Left renal pelvis (tissue), 4 donors: ENCODE measurements at places on chromosomes 6 and 20. TPM values are rescaled to one million over a fixed set of nuclear protein-coding genes. Genes with fewer than 3 reads are reported as not detected.

DNA sequence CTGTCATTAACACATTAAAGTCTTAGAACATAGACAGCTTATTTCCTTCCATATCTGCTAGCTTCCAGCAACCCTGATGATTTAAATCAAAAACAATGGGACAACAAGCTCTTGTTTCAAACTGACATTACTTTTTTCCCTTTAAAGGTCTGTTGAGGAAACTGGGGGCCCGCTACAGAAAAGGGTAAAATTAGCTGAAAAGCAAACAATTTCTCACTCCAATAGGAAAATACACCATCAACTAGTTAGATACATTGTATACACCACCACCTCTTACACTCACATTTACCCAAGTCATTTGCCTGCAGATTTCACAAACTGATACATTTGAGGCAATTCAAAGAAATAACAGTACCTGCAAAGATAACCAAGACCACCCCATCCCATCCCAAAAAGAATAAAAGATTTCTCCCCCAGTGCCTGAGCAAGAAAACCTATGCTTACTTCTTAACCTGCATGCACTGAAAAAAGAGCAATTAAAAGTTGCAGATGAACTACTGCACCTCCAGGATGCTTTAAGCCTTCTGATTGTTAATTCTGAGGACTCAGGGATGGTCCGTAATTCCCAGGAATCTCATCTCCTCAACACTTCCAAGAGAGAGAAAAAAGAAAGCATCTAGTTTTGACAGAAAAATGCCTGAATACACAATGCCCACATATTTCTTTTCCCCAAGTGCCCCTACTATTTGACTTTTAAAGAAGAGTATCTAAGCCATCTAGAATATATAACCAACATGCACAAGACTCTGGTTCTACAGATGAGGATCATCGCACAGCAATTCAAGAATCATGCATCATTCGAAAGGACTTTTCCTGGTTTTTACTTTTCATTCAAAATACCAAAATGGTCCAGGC lies 5.6 kb downstream of the ZMYND8 start:
- DNase-seq = no peak

EEF1A1 gene
- polyA plus RNA-seq = 22,410 TPM

DNA sequence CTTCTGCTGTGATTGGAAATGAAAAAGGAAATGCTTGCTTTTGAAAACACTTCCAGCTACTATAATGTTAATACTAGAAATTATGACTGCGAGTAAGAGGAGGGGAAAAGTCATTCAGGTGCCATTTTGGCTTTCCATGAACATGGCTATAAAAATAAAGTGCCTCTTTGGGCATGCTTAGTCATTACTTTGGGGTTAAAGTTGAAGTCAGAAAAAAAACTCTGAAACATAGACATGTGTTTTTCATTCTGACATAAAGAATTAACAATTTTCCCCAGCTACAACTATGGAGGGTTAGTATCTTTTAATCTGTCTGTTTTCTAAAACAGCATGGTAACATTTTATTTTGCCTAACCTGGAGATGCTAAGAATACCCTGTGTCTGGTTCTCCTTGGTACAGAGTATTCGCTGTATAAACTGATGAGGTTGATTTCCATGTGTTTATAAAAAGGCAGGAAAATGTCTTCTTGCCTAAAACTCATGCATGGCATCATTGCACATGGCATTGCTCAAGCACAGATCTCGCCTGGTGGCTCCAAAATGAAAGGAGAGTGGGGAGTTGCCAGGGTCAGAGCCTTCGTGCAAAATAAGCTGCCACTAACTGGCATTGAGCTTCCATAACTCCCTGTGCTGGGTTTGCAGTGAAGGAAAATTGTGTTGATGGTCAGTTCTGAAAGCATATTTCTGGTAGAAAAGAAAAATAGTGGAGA lies 188.9 kb downstream of the KCNQ5 start:
- DNase-seq = no peak

HLA-B gene
- polyA plus RNA-seq = 105 TPM

KIAA1755 gene
- polyA plus RNA-seq = 3.8 TPM

C4A gene
- polyA plus RNA-seq = 8.6 TPM

DNA sequence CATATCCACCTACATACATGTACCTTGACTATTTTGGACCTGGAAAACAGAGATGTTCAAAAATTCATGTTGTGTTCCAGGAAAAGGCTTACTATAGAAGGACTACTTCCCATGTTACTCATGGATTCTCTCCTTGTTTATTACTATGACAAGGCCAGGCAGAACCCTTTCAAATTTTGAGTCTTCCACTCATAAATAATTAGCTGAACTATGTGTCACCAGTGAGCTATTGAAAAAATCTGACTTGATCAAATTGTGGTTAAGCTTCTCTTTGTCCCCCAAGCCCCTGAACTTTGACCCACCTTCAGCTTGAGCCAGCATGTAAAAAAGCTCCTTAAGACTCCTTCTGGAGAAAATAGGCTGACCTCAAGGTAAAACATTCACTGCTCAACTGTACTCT lies 1142.8 kb upstream of the EYS start:
- no peak for DNase-seq

MAP3K5 gene
- polyA plus RNA-seq = 7.9 TPM

- no peak for DNase-seq
These were observed 250.0 kb downstream of the HIVEP2 start for GRCh38 chr6:142695016-142695415.

- DNase-seq = no peak
These were observed 305.5 kb downstream of the QKI start for GRCh38 chr6:163720005-163720404.

GRCh38 chr6:41672816-41673703 lies 34.8 kb downstream of the MDFI start:
- DNase-seq = no peak

- no peak for DNase-seq
These were observed 197.4 kb upstream of the POU3F2 start for GRCh38 chr6:98636941-98637340.

- no peak for DNase-seq
These were observed 31.5 kb upstream of the TBC1D32 start for GRCh38 chr6:121365536-121366521.

GRCh38 chr20:59866338-59866737 lies 67.1 kb downstream of the SYCP2 start:
- DNase-seq = no peak

DNA sequence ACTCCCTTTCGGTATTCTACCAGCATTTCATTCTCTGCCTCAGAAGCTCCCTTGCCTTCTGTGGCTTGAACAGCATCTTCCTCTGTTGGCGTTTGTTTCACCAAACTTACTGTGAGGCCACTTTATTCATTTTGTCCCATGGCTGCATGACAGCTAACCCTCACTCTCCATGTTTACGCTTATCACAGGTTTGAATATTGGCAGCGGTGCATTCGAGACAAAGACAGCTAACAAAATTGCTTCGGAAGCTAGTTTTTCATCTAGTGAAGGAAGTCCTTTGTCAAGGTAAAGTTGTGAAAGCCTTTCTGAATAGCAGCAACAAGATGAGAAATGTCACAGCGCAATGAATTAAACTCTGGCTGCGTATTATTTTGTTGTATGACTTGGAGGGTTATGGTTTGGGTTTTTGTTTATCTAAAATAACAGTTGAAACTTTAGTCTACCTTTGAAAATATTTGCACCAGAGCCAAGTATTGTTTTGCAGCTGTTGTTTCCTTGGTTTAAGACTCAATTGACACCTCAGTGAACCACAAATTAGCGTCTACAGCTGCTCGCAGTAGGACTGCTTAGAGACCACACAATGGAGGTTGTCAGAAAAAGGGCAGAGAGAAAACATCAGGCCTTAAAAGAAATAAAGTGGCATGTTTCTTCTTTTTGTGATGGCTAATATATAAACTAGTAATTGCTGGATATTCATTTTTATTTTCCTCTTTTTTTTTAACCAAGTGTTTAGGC lies 70.4 kb upstream of the XRN2 start:
- no peak for DNase-seq

DNA sequence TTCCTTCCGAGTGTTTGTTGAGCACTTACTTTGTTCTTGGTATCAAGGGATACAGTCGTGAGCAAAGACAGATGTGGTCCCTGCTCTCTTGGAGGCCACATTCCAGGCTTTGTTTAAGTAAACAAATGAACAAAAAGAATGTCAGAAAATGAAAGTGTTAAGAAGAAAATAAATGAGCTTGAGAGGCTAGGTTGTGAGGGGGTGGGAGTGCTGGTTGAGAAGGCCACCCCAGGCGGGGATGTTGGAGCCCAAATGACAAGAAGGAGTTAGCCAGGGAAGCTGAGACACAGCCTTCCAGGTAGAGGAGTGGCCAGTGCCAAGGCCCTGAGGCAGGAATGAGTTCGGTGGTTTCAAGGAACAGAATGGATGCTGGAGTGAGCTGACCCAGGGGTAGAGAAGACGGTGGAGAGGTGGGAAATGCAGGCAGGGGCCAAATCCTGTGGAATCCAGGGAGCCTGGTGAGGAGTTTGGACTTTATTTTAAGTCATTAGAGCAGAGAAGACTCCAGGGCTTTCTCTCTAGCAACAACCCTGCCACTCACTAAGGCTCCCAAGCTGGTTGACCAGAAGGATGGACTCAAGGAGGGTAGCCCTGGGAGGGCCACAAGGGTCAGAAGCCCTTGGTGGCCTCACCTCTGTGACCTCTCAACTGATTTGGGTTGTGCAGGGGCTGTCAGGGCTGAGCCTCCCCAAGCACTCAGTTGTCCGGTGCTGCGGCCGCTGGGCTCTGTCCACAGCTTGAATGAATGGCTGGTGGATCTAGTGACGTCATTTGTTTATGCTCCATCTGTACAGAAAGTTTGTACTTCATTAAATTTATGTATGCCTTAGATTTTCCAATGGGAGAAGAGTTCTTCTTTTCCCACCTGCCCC lies 66.0 kb upstream of the STX16 start:
- DNase-seq = no peak

DNA sequence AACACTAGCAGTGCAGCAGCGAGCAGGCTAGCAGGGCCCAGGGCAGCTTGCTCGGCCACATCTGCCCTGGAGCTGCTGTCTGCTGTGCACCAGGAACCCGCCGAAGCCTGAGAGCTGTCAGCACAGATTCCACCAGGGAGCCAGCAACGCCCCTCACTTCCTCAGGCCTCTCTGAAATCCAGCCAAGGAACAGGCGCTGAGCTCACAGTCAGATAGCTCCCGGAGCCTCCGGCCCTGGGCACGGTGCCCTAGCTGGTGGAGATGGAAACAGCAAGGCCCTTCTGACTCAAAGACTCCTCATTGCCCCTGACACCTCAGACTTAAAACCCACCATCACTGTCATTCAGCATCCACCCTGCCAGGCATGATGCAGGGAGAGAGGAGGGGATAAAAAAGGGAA lies 839.4 kb downstream of the MAFB start:
- DNase-seq = no peak

KCNK5 gene
- 11.5 TPM for polyA plus RNA-seq

DNA sequence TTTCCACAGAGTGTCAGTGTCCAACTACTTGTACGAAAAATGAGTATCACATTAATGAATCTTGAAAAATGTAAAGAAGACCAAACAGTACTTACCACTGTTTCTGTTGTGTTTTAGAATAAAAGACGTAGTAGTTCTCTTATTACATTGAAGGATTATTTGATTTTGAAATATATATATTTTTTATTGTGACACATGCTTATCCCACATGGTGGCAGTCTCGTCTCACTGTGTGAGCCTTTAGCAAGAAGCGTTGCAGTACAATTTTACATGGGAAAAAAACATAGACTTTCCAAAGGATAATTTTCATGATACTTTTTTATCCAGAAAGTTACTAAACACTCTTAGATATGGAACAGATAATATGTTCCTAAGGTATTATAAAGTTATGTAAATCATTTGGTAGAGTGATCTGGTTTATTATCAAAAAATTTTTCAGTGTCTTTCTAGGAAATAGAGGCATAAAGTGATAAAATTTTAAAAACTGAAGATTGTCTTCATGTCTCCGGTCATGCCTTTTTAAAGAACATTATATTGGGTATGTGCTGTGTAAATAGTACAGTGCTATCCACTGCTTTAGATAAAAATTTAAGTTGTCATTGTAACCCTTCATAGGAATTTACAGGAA lies 117.5 kb upstream of the SAMD5 start:
- DNase-seq = no peak

PMEPA1 gene
- 46.7 TPM for polyA plus RNA-seq

GRCh38 chr6:159487636-159488035 lies 205.4 kb downstream of the SOD2 start:
- no peak for DNase-seq

RING1 gene
- 70.6 TPM for polyA plus RNA-seq

- DNase-seq = no peak
These were observed 3.6 kb downstream of the EPB41L2 start for GRCh38 chr6:131059486-131059885.

GRCh38 chr20:2298116-2298515 lies 2.3 kb downstream of the TGM3 start:
- no peak for DNase-seq

- no peak for DNase-seq
These were observed 9.4 kb downstream of the SNX5 start for GRCh38 chr20:17959257-17959627.

DNA sequence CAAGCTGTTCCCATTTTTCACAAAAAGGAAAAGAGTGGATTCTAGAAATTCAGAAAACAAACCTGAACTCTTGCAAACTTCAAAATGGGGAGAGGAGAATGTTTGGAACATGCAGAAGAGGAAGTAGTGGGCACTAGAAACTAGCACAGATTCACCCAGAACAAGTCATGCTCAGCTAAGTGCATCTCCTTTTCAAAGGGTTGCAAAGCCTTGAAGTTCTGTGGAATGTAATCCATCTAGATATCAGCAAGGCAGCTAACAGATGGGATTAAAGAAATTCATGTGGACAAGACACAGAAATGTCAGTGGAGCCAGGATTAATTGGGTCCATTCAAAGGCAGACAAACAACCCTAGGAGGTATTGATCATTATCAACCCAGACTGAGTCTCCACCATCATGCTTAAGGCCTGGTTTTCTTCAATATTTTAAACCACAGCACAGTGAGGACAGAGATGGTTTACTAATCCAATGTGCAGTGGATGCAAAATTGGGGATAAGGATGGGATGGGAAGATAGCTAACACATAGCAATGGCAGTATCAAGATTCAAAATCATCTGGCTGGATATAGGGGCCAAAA lies 31.3 kb downstream of the KCNK5 start:
- no peak for DNase-seq

- DNase-seq = peak; percentile 33
These were observed 125.4 kb downstream of the OPRM1 start for GRCh38 chr6:154164397-154164796.

DNA sequence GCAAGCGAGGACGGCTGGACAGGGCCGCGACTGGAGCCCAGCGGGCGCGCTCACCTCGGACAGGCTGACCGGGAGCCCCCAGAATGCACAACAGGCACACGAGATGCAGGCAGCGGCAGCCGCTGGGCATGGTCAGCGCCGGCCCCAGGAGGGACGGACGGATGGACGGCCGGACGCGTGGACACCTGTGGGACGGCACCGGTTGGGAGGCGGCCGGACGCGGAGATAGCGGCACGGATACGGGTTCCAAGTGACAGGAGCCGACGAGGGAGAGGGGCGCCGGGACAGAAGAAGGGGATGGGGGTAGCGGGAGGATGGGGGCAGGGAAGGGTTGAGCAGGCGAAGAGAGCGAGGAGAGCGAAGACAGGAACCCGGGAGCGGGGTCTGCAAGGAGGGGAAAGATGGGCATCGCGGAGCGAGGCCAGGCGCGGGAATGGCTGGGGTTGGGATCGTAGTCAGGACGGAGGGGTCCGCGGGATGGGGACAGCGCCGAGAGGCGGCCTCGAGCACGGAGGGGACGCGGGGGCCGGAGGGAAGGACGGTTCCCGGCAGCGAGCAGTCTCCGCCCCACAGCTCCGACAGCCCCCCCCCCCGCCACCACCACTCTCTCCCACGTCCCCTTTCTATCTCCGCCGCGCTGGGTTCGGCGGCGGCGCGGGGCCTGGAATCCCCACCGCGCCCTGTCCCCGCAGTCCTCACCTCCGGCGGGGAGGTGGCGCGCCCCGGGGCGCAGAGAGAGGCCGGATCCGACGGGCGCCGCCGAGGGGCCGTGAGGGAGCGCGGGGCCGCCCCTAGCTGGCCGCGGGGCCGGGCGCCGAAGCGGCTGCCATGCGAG lies 435 bp downstream of the DLK2 start:
- no peak for DNase-seq
